Femur (tissue), 1 donor: ENCODE measurements at places on chromosomes 5 and 9.

GRCh38 chr5:28862137-28862859 is 1823.9 kb upstream of the CDH9 start:
- no peak for DNase-seq

DNA sequence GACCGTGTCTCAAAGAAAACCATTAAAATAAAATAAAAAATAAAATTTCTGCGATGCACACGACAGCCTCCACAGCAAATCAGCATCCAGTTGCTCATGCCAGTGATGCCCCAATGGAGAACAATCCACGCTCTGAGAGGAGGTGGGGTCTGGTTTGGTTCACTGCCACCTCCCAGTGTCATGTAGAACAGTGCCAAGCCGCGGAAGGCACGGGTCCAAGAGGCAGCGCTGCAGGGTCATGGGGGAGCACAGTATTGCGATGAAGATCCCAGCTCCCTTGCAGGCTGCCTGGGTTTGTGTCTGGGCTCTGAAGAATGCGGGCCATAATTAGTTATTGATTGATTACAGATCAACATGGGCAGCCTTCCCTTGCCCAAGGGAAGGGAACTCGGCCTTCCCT is 6.1 kb upstream of the CACFD1 start:
- DNase-seq = no peak

- peak; percentile 43 for DNase-seq
Observed at GRCh38 chr5:153974131-153974812, 64.4 kb downstream of the FAM114A2 start.

- DNase-seq = peak; percentile 77
Observed at GRCh38 chr5:142548739-142549275, 137.1 kb downstream of the FGF1 start.

- DNase-seq = no peak
Observed at GRCh38 chr9:70205366-70206020, 53.3 kb upstream of the SMC5 start.

- DNase-seq = peak; percentile 49
Observed at GRCh38 chr5:178535299-178536175, 54.7 kb downstream of the COL23A1 start.

- no peak for DNase-seq
Observed at GRCh38 chr5:75365740-75366139, 28.7 kb downstream of the HMGCR start.

DNA sequence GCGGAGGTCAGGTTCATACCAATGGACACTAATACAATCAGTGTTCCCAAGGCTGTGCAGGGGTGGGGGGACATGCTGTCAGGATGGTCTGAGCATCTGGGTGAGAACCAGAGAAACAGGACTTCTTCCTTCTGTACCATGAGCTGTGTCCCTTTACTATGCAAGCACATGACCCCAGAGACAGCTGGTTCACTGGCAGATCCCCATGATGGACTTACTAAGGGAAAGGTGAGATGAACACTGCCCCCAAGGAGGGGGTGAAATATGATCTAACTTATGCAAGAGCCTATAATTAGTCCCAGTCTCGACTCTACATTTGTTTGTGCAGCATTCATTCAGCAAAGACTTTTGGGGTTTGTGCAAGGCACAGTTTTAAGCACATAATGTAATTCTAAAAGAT is 91.4 kb downstream of the LIFR start:
- no peak for DNase-seq

DNA sequence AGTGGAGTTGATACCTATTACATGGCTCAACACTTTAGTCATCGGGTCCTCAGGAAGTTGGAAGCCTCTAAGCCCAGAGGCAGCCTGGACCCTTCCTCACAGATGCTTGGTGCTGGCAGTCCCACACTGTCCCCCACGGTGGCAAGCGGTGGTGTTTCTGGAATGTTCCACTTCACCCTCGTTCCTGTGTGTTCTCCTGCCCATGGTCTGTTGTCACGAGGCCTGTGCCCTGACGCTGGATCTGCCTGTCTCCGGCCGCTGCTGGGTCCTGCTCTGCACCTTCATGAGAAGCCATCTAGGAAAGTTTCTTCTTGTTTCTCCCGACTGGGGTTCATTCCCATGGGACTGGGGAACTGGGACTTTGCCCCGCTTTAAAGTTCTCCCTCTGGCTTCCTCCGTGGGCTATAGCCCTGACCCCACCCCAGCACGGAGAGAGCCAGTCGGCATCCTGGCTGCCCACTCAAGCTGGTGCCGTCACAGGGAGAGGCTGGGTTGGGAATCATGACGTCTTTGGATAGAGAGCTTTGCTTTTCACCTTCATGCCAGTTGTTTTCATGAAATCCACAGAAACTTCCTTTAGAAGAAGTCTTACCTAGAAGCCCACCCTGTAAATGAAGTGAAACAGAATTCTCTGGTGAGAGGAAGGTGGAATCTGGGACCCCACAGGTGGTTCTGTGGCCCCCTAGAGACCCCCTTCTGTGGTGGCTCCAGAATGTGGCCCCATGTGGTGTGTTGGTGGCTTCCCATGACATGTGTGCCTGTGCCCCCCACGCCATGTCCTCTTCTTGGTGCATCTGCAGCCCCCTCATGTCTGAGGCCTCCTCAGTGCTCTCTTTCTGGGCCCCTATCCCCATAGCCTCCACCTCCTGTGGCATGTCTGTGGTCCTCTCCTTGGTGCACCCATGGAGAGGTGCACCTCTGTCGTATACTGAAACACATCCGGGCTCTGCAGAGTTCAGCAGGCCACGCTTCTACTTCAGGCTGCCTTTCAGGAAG is 43.8 kb downstream of the TRIP13 start:
- no peak for DNase-seq

- DNase-seq = no peak
Observed at GRCh38 chr9:79661279-79661678, 89.5 kb downstream of the TLE4 start.

DNA sequence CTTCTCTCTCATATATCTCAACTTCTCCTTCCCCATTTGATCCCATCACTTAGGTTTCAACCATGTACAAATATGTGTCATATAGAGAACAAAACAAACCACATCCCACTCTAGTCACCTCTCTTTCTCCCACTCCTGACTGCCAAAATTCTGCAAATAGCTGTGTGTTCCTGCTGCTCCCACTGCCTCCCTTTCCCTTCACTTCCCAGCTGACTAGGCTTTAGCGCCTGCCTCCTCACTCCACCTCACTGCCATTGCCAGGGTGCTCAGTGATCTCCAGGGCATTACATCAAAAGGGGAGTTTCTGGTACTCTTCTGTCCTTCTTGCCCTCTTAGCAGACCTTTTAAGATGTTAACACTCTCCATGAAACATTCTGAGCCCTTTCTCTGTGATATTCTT is 675.4 kb upstream of the DMAC1 start:
- no peak for DNase-seq

GRCh38 chr9:130266236-130267098 is 907 bp downstream of the HMCN2 start:
- DNase-seq = no peak

DNA sequence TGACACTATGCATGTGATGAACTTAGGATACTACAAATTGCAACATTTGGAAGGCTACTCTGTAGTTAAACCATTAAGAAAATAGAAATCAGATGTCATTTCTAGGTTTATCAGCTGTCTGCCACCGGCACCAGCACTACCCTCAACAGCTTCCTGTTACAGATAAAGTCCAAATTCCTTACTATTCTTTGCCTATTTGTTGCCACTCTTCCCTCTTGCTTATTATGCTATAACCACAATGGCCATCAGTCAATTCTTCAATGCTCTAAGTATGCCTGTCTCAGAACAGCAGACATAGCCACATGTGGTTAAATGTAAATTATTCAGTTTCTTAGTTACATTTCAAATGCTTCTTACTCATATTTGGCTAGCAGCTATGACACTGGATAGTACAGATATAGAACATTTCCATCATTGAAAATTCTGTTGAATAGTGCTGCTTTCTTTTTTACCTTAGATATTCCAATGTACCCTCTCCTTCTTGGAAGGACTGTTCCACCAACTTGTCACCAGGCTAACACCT is 21.0 kb downstream of the DHX29 start:
- no peak for DNase-seq

- DNase-seq = no peak
Observed at GRCh38 chr5:87787625-87788256, 375.0 kb upstream of the CCNH start.

- DNase-seq = no peak
Observed at GRCh38 chr9:77731008-77731698, 83.0 kb upstream of the GNA14 start.

GRCh38 chr5:142428773-142429473 is 104.1 kb upstream of the SPRY4 start:
- no peak for DNase-seq

- DNase-seq = peak; percentile 41
Observed at GRCh38 chr5:158679221-158679641, 420.5 kb downstream of the EBF1 start.

GRCh38 chr5:118687100-118687499 is 301.2 kb downstream of the DTWD2 start:
- no peak for DNase-seq

DNA sequence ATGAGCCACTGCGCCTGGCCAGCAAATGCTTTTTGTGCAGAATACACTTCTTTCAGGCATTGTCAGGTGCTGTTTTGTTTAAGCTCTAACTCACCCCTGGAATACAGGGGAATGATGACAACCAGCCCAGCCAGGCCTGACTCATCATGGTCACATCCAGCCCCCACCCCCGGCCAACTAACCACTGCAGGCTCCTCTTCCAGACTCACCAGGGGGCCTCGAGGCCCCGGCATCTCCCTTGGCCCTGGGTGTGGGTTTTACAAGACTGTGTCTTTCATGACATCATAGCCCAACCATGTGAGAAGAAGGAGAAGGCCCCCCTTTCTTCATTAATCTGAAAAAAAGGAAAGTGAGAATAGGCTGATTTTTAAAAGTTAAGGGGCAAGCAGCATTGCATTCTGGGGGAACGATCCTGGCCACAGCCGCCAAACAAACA is 35.5 kb downstream of the OLFML2A start:
- DNase-seq = peak; percentile 91

DNA sequence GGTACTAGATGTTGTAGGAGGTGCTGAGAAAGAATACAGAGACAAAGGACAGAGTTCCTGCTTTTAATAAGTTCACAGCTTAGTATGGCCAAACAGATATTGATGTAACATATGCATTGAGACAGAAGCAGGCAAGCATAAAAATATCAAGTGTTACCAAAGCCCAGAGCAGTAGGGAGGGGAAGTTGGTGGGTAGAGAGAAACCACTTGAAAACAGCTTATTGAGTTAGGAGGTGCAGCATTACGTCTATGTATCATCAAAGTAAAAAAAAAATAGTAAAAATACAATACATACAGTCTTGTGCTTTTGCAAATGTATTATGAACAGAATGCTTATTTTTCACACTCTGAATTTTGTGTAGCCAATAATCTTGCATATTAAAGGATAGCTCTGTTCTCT is 441.8 kb upstream of the SGCD start:
- DNase-seq = no peak

- DNase-seq = no peak
Observed at GRCh38 chr9:85430659-85431338, 311.0 kb downstream of the AGTPBP1 start.

- DNase-seq = no peak
Observed at GRCh38 chr5:23139338-23140171, 286.4 kb upstream of the CDH12 start.

DNA sequence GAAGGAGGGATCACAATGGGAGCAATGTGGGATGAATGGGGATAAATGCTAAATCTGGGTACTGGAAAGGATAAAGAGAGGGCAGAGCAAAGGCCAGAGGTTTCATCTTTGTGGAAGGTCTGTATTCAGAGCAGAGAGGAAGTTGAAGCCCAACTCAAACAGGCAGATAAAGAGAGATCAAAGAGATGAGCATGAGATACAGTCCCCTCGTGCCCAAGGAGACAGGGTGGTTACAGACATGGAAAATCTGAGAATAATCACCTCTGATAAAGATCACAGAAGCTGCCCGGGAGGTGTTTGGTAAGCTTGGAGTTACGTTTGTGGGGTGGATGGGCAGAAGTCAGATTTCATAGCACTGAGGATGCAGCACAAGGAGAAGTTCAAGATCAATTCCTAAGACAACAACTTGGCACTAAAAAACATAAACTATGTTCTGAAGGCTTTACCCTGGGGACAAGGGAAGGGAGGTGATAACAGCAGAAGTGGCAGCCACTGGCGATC is 459 bp upstream of the ERAP2 start:
- no peak for DNase-seq

- no peak for DNase-seq
Observed at GRCh38 chr5:151805414-151806223, 33.9 kb downstream of the G3BP1 start.

DNA sequence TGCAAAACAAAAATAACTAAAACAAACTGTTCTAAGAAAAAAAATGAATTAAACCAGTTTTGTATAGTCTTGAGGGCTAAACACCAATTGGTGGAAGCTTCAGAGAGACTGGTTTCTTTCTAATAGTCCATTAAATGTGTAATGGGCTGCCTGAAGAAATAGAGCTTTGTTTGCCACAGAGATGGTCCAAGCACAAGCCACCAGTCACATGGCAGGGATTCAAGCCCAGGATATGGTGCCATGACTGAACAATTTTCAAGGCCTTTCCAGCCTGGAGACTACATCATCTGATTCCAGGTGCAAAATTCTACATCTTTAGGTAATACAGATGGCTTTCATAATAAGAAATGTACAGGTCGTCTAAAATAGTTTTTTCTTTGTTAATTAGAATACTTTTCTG is 355.3 kb downstream of the NR2F1-AS1 start:
- no peak for DNase-seq

- DNase-seq = no peak
Observed at GRCh38 chr5:122366501-122366900, 54.5 kb downstream of the SNCAIP start.

DNA sequence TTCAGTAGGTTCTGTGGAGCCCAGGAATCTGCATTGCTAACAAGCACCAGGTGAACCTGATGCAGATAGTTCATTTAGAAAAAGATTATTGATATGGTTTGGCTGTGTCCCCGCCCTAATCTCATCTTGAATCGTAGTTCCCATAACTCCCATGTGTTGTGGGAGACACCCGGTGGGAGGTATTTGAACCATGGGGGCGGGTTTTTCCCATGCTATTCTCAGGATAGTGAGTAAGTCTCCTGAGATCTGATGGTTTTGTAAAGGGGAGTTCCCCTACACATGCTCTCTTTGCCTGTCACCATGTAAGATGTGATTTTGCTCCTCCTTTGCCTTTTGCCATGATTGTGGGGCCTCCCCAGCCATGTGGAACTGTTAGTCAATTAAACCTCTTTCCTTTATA is 212.0 kb downstream of the RAB3C start:
- DNase-seq = no peak
